ENCODE measurements at places on chromosomes 13 and 19.

- no peak for DNase-seq
These were observed 9.5 kb upstream of the MPV17L2 start for GRCh38 chr19:18183529-18183928.

GRCh38 chr13:71218960-71219359 is 648.0 kb downstream of the DACH1 start:
- DNase-seq = peak; percentile 4

- DNase-seq = no peak
These were observed 2.5 kb downstream of the PCDH8 start for GRCh38 chr13:52845766-52846566.

- DNase-seq = no peak
These were observed 2.0 kb downstream of the DAZAP1 start for GRCh38 chr19:1409204-1410005.

DNA sequence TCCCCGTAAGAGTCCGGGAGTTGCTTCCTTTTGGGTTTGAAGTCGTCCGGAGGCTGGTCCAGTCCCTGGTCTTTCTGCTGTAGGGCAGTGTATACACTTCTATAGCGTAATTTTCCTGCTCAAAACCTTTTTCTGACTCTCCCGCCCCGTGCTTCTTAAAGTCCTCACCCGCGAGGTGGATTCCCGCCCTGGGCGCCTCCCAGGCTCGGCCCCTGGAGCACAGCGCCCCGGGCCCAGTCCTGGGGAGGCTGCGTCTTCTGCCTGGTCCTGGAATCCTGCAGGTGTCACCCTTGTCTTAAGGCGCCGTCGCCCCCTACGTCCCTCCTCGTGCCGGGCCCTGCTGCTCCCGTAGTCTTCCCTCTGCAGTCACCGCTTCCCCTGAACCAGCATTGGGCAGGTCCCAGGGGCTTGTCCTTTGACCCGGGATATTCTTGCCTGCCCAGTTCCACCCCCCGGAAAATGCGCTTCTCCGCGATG is 34.4 kb upstream of the ZNF808 start:
- no peak for DNase-seq

- DNase-seq = peak; percentile 4
These were observed 119.5 kb upstream of the MCF2L start for GRCh38 chr13:112849500-112849899.
